Left lung (tissue), 14 donors: ENCODE measurements at places on chromosomes 5 and 9. TPM values are rescaled to one million over a fixed set of nuclear protein-coding genes. Genes with fewer than 3 reads are reported as not detected.

Gene TMEM171
- total RNA-seq: 0.32 TPM

Gene MCC
- total RNA-seq: 14.4 TPM

DNA sequence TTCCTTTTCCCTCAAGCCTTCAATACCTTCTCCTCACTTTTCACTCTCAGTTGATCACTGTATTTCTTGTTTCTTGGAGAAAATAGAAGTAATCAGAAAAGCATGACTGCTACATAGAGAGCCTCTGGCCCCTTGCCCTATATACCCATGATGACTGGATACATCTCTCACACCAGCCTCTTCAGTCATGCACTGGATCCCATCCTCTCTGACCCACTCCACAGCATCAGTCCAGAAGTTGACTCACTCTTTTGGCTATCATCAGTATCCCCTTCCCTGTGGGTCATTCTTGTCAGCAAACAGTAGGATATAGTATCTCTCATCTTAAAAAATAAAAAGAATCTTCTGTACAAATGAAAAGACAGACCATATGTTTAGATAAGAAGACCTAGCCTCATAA, 32.9 kb downstream of the PTCD2 start:
- DNase-seq: no peak
- no peak overlapping the region for H3K4me3 ChIP-seq
- H3K4me1 ChIP-seq: peaks cover 32% of the 10 kb centered on the region
- peak overlapping the region; percentile 55 for H3K27ac ChIP-seq
- no peaks in the 10 kb centered on the region for H3K36me3 ChIP-seq
- no peaks in the 10 kb centered on the region for H3K27me3 ChIP-seq

- peak overlapping the region; percentile 82 for H3K27ac ChIP-seq
- no peak for DNase-seq
- H3K27me3 ChIP-seq: no peaks in the 10 kb centered on the region
- peaks cover 11% of the 10 kb centered on the region for H3K36me3 ChIP-seq
- H3K4me1 ChIP-seq: peaks cover 50% of the 10 kb centered on the region
- no peak overlapping the region for H3K4me3 ChIP-seq
These were observed 3.1 kb downstream of the NINJ1 start for GRCh38 chr9:93130861-93131481.

DNA sequence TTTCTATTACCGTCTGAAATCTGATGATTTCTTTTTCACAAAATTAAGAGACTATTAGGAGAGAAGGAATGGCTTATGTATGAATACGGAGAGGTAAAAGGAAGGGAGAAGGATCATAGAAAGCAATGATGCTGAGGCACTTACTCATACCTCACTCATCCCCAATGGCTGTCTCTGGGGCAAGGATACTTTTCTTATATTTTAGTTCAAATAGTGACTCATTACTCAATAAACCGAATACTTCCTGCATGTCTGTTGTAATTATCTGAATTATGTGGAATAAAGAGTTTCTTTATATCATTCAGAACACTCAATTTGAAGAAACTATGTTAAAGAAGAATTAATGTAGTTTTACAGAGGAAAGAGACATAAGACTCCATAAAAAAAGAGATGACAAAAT, 284.5 kb upstream of the NUDT12 start:
- H3K4me3 ChIP-seq: no peak overlapping the region
- H3K36me3 ChIP-seq: no peaks in the 10 kb centered on the region
- H3K4me1 ChIP-seq: no peaks in the 10 kb centered on the region
- no peaks in the 10 kb centered on the region for H3K27me3 ChIP-seq

DNA sequence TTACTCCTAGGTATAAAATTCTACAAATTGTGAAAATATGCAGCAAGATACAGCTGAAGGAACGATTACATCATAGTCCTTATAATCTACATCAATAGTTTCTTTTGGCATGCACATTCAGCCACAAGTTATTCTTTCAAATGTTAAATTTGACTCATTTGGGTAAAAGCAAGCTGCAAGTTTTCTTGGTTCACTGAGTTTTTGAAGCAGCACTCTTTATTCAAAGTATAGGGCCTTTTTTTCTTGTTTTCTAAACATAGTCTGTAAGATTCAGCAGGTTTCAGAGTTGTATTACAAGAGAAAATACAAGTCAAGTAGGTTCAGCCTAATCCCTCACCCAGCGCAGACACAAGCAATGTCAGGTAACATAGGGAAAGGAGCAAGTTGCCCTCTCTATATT, 981.5 kb downstream of the PTPRD start:
- H3K27ac ChIP-seq: no peak overlapping the region
- no peak overlapping the region for H3K4me3 ChIP-seq
- DNase-seq: no peak
- no peaks in the 10 kb centered on the region for H3K36me3 ChIP-seq

- H3K36me3 ChIP-seq: no peaks in the 10 kb centered on the region
- no peaks in the 10 kb centered on the region for H3K27me3 ChIP-seq
- no peaks in the 10 kb centered on the region for H3K4me1 ChIP-seq
- H3K4me3 ChIP-seq: no peak overlapping the region
- no peak overlapping the region for H3K27ac ChIP-seq
These were observed 223.5 kb upstream of the TNC start for GRCh38 chr9:115341426-115341825.
